ENCODE measurements at places on chromosomes 6 and 20.

DNA sequence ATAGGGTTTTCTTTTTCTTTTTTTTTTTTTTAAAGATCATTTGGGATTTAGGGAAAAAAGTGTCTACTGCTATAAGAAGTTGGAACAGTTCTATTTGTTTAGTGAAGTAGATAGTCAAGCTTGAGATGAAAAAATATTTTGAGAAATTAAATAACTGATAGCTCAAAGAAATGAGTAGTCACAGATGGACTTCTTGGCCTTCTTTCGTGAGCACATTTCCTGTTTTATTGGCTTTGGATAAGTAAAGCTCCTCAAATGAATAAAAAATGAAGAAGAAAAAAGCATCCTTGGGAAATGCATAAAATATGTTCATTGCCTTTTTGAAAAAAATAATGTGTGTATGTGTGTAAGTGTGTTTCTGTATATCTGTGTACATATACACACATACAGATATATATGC, 515.9 kb downstream of the GRIK2 start:
- no peak for DNase-seq

- no peak for DNase-seq
Measured at GRCh38 chr20:54856202-54856601, 380.8 kb downstream of the DOK5 start.

GRCh38 chr6:130322673-130323268, 43.0 kb upstream of the TMEM200A start:
- DNase-seq: peak; percentile 71

- peak; percentile 49 for DNase-seq
Measured at GRCh38 chr20:33909331-33909921, 84.3 kb upstream of the RALY start.

DNA sequence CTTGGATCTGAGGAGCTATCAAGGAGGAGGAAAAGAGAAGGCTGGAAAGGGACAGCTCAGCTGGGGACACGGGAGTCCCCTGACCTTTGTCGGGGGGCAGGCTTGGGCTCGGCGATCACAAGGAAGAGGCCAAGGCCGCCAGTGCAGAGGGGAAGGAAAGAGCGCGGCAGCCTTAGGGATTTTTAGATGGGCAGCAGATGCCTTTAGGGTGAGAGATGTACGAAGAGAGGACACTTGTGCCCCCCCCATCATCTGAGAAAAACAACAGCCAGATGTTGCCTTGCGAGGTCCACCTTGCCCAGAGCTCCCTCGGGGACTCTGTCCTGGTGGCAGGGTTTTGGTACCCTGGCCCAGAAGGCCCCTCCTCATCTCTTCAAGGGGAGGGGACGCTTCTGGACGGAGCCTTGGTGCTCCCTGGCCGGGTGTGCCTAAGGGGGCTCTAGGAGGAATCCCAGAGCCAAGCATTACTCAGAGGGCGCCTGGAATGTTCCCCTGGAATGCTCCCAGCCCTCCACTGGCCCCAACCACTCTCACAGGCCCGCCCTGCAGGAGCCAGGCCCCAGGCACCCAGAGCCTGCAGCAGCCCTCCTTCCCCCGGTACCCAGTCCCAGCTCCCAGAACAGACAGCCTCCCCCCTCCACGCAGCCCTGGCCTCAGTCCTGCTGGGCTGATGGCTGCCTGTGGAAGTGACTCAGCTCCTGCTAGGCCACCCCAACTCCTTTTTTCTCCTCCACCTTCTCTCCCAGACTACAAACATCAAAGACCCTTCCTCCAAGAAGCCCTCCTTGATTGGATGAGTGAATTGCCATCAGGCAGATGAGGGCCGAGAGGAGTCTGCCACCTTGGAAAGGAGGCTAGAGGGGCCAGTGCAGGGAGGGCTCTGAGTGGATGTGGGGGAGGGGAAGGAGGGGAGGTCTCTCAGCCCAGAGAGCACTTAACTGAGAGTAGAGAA, 1.8 kb downstream of the ADAM33 start:
- no peak for DNase-seq

- DNase-seq: no peak
Measured at GRCh38 chr6:135703621-135704020, 147.9 kb upstream of the PDE7B start.

GRCh38 chr20:58636396-58636982, 14.6 kb upstream of the STX16 start:
- no peak for DNase-seq

DNA sequence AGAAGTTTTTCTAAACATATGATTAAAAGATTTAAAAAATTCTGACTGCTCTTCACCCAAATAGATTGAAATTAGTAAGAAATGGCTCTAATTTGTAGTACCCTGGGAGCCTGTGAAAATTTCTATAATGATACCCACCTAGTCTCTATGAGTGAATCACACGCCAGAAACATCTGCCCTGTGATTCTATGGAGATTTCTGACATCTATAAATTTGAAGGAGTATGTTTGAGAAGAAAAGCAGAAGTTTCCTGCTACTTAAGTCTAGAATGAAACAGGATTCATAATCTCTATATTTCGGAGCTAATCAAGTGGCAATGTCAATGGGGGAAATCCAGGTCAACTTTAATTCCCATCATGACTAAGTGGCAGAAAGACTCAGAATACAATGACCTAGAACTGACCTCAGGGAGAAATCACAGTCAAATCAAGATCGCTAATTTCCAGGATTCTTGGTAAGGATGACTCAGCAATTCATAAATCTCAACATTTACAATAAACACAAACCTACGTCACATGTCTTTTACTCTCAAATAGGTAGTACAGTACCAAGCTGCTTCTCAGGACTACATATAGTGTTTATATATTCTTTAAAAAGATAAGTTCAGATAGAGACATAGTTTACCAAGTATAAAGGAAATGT, 186.2 kb upstream of the TNFAIP3 start:
- no peak for DNase-seq

DNA sequence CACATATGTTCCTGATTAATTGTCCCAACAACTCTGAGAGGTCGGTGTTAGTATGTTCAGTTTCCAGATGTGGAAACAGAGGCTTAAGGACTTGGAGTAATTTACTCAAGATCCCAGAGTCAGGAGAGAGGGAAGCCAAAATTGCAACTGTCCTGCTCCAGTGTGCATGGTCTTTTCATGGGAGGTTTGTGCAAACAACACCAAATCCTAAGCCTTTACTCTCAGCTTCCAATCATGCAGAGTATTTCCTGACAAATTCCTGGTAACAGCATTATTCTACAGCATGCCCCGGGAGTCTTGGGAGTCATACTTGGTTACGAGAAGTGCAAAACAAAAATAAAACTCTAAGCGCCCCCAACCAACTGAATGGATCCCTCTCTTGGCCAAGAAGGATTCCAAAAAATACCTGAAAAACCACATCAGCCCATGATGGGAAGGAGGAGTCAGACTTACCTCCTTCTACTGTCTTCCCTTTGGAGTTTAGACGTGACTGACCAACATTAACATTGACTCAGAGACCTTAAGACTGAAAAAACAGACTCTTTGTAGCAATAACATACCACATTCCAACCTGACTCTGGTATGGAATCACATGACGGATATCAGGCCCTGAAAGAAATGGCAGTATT, 30.8 kb upstream of the PPP1R3G start:
- no peak for DNase-seq

- no peak for DNase-seq
Measured at GRCh38 chr6:20850686-20851416, 316.6 kb downstream of the CDKAL1 start.

DNA sequence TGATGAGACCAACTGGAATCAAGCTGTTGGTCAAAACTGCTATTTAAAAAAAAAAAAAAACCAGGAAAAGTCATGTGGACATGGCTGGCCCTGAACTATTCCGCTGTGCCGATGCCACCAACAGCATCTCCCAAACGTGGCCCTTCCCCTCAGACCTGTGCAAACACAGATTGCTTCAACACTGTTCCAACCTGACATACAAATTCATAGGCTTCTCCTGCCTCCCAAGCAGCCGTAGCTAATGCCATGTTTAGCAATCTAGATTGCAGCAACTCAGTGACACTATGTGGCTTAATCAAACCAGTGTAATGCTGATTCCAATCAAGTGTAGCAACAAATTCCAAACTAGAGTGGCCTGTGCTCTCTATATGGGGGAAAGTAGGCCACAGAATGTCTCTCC, 16.2 kb downstream of the PRKN start:
- DNase-seq: no peak

GRCh38 chr6:145155411-145155810, 579.9 kb downstream of the EPM2A start:
- no peak for DNase-seq

GRCh38 chr20:40922865-40923264, 105.8 kb upstream of the TOP1 start:
- no peak for DNase-seq

DNA sequence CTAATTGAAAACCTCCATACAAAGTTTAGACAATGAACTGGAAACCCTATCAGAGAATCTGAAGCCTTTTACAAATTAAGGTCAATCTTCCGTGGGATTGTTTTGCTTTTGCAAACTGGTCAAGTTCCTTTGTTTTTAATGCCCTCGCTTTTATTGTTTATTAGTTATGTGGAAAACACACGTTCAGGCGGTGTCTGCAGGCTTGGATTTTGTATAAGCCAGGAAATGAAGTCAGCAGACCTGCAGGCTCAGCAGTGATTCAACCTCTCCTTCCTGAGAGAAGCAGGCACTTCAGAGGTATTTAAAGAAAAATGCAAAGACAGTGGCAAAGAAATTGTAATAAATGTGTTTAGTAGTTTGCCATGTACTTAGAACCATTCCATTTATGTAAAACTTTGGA, 103.4 kb upstream of the PDE10A start:
- no peak for DNase-seq

GRCh38 chr6:7153789-7154188, 46.0 kb downstream of the RREB1 start:
- no peak for DNase-seq

DNA sequence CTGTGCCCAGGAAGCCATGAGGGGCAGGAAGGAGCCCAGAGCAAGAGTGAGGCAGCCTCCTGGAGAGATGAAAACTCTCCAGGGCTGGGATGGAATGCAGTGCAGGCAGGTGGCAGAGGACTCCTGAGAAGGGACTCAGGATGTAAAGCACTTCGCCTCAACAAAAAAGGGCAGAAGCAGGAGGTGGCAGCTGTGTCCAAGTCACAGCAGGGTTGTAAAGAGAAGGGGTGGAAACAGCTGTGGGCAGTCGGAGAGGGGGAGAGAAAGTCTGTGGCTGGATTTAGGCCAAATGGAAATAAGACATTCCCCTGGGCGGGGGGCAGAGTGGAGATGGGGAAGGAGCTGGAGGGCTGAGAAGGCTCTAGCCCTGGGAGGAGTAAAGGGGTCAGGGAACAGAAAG, 34.9 kb downstream of the CYP21A2 start:
- DNase-seq: no peak

- no peak for DNase-seq
Measured at GRCh38 chr6:108027056-108027455, 47.5 kb downstream of the OSTM1 start.

GRCh38 chr6:150631283-150631983, 31.7 kb downstream of the PLEKHG1 start:
- DNase-seq: no peak

DNA sequence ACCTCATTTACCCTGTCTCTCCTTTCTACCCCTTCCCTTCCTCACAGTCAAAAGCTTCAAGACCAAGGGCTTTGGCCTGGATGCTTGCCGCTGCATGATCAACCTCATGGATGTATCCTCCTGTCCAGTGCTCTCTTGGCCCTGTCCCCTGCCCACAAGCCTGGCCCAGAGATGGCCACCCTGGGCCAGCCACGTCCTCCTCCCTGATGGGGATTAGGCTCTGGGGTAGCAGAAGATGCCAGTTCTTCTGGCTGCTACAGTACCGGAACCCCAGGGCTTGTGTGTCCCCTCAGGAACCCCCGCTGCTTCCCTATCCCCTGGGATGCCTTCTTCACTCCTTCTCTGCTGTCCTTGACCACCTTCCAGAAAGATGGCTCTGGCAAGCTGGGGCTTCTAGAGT, 22.3 kb downstream of the CAPN11 start:
- DNase-seq: no peak

- DNase-seq: peak; percentile 27
Measured at GRCh38 chr20:58102744-58103516, 125.5 kb downstream of the ANKRD60 start.

- DNase-seq: no peak
Measured at GRCh38 chr20:43825581-43825980, 89.1 kb upstream of the TOX2 start.

GRCh38 chr20:12068121-12068520, 150.4 kb downstream of the BTBD3 start:
- DNase-seq: no peak

DNA sequence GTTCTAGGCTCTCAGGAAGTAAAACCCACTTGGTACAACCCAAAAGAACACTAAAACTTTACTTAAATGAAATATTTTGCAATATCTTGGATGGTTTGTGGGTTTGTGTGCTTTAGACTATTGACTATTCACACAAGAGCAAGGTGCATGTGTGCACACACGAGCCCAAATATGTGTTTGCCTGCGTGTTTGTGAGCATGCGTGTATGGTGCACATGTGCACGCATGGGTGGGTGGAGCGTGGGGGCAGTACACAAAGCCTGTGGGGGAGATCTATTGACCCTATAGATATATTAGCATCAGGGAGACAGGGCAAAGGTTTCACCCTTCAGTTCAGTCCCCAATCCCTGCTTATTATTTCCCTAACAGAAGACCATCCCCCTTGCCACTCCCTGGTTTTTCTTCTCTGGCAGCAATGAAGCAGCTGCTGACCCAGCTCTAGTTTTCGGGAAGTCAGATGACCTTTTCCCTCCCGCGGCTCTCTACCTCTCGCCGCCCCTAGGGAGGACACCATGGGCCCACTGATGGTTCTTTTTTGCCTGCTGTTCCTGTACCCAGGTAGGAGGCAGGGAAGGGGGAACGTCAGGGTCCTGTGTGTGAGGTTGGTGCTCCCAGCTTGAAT, at the start of gene C2:
Gene C2, plus strand, starts transcription at position 476 of the 621 bp plus-strand sequence. Its CDS starts 36 bp downstream, at position 512.
- DNase-seq: no peak

DNA sequence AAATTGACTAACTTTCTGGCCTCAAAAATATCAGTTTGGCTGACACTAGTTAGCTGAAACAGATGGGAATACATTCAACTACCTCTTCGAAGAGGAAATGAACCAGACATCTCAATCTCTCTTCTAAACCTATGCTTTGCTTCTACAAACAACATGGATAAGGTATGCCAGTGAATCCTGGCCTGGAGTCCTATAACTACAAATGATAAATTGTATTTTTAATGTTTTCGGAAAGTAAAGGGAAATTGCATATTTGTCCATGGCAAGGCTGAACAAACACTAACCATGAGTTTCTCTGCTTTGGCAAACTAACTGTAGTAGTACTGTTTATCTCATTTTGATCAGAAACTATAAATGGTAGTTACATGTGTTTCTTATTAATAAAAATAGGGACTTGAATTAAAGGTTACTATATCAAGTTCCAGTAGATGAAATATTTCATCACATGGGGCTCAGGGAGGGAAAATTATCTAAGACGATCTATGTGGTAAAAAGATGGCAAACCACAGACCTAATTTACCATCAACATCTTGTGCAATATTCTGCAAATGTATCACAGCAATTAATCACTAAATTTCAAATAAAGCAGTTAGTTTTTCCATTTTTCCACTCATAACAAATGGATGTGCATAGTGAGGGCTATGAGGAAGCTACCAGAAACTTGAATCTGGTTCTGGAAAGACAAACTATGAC, 76.8 kb downstream of the COL12A1 start:
- no peak for DNase-seq
